Effector memory CD8-positive, alpha-beta T cell (primary cell): ENCODE measurements at places on chromosomes 16 and 17.
A peak's percentile ranks its signal among the peaks of the same experiment; 100 is the strongest.

- DNase-seq = no peak
These were observed 8.6 kb upstream of the MMP15 start for GRCh38 chr16:58016840-58017446.

DNA sequence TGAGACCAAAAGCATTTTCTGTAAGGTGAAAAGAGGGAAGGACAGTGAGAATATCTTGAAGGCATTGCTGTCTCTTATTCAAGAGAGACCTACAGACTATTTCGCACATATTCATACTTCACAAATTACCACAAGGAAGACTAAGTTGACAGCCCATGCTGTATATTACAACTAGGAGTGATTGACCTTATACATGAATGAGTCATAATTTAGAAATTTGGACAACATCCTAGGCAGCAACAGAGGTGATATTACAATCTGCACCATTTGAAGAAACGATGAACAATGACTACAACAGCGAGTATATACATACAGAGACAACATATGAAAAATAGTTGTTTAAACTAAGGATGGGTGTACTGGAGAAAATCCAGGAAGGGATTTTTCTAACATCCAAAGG, 971.7 kb downstream of the CDH11 start:
- DNase-seq = no peak

- no peak for DNase-seq
These were observed 44.1 kb downstream of the MRC2 start for GRCh38 chr17:62671553-62671952.

DNA sequence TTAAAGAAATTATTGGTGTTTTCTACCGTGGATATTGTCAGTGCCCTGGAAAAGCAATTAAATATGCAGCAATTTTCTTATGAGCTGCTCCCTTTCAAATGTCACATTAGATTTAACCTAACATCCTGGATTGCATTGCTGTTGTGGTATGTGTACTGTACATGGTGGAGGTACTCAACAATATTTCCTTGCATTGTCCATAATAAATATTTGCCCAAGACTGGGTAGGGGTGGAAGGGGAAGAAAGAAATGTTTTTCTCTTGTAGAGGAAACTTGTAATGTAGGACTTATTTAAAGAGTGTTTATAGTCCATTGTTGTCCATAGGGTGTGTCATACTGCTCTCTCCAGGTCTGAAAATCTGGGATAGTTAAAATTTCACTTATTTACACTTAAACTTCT, 346.2 kb upstream of the TBX2 start:
- DNase-seq = no peak

DNA sequence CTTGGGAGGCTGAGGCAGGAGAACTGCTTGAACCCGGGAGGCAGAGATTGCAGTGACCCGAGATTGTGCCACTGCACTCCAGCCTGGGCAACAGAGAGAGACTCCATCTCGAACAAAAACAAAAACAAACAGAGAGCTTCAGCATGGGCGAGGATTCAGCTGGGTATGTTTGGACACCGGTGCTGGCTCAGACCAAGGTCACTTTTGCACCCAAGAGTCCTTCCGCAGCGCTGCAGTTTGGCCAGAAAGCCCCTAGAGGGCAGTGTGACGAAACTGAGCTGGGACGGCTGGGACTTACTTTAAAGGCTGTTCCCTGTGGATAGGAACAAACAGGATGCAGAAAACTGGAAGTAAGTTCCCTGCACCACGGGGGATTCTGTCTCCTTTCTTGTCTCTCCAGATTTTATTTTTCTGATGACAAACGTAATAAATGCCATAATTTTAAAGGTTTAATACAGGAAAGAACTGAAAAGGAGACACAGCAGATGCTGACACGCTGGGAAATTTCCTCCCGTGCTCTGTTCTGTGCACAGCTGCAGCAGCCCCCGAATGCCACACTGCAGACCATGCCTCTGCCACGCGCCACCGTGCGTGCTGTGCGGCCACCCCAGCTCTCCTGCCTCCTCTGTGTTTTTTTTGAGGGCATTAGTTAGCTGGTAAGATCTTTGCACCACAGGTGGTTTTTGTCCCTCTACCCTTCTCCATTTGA, 25.2 kb upstream of the USP36 start:
- peak; percentile 60 for DNase-seq

DNA sequence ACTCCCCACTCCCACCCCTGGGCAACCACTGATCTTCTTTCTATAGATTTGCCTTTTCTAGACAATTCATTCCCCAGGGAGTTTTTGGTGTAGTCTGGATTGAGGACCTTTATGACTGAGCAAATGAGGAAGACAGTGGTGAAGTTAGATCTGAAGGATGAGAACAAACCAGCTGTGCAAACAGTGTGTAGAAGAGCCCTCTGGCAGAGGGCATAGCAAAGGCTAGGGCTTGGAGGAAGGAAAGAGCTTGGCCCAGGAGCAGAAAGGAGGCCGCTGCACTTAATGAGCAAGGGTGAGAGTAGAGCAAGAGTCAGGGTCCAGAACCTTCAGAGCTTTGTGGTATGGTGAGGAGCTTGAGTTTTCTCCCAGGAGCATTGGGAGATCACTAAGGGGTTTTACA, 352.7 kb downstream of the CA10 start:
- DNase-seq = no peak

DNA sequence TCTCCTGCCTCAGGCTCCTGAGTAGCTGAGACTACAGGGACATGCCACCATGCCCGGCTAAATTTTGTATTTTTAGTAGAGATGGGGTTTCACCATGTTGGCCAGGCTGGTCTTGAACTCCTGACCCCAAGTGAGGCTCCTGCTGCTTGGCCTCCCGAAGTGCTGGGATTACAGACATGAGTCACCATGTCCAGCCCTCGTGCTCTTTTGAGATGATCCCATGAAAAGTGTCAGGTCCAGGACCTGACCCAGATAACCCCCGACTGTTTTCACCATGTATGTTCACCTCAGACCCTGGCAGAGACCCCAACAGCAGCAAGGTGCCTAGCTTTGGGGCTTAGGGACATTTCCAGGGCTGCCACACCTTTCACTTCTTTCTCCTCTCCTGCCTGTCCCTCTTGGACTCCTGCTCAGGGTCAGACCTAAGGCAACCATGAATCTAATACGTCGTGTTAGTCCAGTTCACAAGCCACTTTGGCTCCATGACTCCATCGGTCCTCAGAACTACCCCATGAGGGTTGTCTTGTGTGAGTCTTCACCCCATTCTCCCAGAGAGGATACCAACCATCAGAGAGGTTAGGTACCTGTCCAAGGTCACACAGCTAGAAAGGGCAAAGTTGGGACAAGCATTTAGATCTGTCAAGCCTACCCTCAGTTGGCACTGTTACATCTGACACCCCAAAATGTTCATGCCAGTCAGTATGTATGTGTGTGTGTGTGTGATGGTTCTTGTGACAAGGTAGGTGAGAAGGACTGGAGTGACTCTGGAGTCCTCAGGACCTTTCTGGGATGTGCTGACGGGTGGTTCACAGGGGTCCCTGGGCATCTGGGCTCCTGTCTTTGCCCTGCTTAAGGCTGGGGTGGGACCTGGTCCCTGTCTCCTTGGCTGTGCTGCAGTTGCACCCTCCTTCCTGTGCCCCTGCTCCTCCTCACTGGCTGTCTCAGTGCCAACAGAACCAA, 23.1 kb upstream of the MAP3K14 start:
- DNase-seq = no peak

DNA sequence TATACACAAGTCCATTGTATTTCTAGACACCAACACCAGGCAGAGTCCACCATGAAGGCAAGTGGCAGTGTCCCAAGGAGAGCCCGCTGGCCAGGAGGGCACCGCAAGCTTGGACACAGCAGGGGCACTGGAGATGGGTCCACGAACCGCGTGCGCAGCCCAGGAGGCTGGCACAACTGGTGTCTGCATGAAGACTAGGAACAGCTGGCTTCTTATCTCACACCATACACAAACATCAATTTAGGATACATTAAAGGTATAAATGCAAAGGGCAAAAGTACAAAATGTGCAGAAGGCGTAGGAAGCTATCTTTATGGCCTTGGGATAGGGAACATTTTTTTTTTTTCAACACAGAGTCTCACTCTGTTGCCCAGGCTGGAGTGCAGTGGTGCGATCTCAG, 52.4 kb downstream of the ANKRD11 start:
- no peak for DNase-seq

GRCh38 chr17:28142305-28142704, 99.8 kb downstream of the NLK start:
- no peak for DNase-seq

DNA sequence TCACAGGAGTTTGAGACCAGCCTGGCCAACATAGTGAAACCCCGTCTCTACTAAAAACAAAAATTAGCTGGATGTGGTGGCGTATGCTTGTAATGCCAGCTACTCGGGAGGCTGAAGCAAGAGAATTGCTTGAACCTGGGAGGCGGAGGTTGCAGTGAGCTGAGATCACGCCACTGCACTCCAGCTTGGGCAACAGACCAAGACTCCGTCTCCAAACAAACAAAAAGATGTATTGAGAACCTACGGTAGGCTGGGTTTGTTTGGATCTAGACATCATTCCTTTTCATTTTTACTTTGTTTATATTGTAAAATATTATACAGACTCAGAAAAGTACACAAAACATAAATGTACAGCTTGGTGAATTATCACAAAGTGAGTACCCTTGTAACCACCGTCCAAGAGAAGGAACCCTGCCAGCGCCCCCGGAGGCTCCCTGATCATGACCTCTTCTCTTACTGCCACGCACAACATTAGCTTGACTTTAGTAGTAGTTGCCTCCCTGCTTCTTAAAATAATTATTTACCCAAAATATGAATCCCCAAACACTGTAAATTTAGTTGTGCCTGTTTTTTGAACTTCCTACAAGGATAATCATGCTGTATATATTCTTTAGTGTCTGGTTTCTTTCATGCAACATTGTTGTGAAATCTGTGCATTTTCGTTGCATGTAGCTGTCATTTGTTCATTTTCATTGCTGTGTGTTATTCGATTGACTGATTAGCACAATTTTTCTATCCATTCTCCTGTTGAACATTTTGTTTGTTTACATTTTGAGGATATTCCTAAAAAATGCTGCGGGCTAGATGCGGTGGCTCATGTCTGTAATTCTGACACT, 56.5 kb downstream of the KSR1 start:
- no peak for DNase-seq

GRCh38 chr16:48448841-48449481, 63.7 kb upstream of the SIAH1 start:
- DNase-seq = no peak

GRCh38 chr17:79087428-79088143, 13.0 kb downstream of the ENGASE start:
- DNase-seq = peak; percentile 75

DNA sequence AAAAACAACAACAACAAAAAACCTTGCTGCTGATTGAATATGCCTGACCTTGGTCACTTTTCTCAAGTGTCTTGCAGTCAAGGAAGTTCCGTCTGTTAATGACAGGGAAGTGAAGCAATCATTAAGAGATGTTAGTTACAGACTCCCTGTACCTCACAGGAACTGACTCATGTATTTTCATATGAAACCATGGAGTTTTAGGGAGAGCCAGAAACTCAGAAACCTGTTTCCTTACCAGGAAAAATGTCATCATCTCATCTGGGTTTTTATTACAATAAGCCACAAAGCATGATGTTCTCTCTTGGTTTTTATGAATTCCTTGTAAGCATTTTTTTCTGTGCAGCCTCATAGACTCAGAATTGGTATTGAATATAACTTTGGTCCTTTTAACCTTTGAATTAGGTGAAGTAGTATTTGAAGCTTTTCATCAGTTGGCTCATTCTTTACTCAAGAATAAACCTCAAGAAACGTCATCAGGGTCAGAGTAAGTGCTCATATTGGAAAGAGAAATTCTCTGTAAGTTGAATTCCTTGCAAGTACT, 10.3 kb downstream of the LYRM1 start:
- no peak for DNase-seq

- no peak for DNase-seq
These were observed 28.7 kb upstream of the MYO15B start for GRCh38 chr17:75558666-75559530.

GRCh38 chr17:18332909-18333489, 17.9 kb downstream of the SMCR8 start:
- DNase-seq = no peak

DNA sequence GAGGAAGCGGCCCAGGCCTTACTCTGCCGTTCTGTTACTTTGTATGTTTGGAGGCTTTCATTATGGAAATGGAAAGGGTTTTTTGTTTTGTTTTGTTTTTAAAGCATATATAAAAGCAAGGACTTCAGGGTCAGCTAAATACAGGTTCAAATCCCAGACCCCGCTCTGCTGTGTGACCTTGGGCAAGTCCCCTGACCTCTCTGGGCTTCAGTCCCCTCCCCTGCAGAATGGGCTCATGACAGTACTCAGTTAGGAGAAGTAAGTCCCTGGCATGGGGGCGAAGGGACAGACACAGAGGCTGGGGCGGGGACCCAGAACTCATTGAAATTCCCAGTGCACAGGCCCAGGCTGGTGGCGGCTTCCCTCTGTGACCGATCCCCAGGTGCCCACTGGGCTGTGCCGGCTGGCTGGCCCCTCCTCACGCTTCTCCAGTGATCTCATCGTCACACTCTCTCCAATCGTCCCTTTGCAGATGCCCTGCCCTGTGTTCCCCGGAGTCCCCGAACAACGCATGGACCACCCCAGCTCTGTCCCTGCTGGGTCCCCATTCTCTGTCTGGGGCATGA, 979 bp upstream of the CIBAR2 start:
- DNase-seq = no peak

DNA sequence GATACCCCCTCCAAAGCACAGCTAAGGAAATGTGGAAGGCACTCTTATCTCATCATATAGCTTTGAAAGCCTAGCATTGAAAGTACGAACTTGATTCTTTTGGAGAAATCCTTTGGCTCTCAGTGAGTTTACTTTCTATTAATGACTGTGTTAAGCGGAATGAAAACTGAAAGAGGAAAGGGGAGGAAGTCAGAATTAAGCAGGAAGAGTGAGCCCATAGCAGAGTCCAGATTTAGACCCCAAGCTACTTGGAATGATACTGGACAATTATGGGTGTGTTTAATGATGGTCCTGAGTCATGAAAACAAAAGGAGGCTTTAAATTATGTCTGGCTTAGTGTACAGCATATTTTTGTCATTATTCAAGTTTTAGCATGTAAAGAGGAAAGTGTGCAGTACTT, 42.2 kb downstream of the TENT4B start:
- no peak for DNase-seq

DNA sequence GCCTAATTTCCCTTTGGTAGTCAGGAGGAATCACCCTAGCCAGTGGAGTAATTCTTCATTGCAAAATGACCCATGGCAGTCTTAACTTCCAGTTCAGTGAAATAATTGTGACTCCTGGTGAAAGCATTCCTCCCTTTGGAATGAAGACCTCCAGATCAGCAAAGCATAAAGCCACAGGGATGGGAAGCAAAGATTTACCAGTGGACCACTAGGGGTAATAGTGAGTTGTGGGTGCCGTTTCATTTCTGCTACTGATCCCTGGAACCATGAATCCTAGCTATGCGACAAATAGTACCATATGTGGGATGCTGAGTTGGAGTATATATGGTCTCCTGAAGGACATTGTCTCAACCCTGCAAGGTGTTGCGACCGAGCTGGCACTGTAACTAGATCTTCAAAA, 13.7 kb downstream of the DYNLL2 start:
- no peak for DNase-seq
